NCI-H345 (cell line): ENCODE measurements at places on chromosomes 13 and 19.

DNA sequence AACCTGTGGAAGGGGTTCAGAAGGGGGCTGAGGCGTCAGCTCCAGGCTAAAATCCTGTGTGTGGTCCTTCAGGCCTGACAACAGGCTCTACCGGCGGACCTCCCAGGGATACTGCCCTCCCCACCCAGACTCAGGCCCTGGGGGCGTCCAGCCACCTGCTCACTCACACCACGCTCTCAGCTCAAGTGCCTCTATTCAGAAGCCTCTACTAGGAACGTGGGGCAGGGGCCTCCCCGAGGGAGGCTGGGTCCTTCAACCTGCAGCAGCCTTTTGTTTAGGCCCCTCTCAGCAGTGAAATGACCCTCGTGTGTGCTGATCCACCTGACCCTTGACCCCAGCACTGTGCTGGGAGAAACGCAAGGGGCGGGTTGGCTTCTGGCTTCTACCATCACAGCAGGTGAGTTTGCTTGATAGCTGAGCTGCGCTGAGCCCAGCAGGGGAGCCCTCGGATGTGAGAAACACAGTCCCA, 10.6 kb downstream of the PLPP2 start:
- peak; percentile 83 for DNase-seq

DNA sequence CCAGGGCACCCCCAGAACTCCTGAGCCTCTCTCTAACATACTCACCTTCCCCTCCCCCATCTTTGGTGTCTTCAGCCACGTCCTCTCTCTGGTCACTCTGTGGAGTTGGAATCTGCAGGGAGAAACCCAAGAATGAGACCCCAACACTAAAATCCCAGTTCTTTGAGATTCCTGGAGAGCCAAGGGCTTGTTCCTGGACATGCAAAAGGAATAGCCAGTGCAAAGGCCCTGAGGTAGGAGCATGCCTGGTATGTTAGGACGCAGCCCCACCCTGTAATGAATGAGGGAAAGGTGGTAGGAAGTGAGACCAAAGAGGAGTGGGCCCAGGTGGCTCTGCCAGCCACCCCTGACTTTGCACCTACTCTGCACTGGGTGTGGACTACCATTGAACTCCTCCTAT, 2.4 kb upstream of the LPAR2 start:
- DNase-seq = no peak

GRCh38 chr13:105611424-105611823, 924.0 kb downstream of the EFNB2 start:
- no peak for DNase-seq

DNA sequence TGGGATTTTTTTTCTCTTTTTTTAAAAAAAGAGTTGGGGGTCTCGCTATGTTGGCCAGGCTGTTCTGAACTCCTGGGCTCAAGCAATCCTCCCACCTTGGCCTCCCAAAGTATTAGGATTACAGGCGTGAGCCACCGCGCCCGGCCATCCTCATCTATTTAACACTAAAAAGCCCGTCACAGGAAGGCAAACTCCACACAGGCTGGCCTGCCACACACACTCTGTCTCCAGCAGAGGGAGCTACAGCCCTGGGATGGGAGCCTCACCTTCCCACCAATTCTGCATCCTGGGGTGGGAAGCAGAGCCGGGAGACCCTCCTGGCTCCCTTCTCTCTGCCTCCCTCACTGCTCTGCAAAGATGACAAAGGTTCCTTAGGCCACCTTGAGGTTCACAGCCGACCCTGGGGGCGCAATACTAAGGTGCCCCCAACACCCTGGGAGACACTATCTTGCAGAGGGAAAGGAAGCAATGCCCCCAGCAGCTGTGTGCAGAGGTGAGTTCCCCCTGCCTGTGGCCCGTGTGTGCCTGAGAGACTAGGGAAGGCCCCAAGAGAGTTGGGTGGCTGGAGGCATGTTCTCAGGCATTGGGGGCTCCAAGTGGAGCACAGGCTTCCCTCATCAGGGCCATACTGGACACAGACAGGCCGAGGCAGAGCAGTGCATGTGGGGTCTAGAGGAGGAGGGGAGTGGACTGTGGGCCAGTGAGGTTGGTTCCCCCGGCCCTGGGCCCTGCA, 27.4 kb upstream of the TIMM44 start:
- DNase-seq = peak; percentile 5

DNA sequence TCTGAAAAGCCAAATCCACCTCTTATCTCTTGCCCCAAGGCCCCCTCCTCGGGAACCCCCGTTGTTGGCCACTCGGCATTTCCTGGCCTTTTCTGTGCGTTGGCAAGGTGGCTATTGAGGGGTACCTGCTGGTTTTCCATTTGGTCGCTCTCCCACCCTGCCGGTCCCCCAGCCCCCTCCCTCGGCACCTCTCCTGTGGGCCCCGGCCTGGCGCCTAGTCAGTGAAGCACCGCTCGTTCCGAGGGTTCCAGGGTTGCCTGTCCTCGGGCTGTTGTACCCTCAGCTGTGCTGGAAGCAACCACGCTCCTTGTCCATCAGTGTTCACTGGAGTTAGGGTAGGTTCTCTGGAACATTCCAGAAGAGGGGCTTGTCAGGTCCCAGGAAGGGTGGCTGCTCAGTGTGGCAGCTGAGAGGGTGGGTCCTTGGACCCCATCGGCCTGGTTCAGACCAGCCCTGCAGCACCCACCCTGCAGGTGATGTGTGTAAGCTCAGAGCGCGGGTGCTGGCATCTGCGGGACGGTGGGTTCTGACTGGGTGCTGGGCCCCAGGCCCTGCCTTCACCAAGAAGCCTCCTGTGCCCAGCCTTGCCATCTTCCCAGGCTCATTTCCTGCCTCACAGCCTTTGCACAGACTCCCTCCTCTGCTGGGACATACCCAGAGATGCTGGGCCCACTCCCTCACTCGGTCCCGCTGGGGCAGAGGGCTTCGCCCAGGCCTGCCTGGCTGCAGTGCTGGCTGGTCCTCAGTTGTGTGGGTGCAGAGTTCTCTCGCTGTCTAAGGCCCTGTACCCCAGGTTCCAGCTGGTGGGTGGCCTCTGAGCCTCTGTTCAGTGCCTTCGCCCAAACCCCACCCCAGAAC, 21.3 kb downstream of the NKPD1 start:
- no peak for DNase-seq

- DNase-seq = no peak
These were observed 24.0 kb downstream of the STARD13 start for GRCh38 chr13:33261387-33262061.

GRCh38 chr19:7603919-7604318, 8.3 kb downstream of the CAMSAP3 start:
- DNase-seq = no peak

- DNase-seq = no peak
These were observed 98.8 kb upstream of the SERP2 start for GRCh38 chr13:44274771-44275205.

DNA sequence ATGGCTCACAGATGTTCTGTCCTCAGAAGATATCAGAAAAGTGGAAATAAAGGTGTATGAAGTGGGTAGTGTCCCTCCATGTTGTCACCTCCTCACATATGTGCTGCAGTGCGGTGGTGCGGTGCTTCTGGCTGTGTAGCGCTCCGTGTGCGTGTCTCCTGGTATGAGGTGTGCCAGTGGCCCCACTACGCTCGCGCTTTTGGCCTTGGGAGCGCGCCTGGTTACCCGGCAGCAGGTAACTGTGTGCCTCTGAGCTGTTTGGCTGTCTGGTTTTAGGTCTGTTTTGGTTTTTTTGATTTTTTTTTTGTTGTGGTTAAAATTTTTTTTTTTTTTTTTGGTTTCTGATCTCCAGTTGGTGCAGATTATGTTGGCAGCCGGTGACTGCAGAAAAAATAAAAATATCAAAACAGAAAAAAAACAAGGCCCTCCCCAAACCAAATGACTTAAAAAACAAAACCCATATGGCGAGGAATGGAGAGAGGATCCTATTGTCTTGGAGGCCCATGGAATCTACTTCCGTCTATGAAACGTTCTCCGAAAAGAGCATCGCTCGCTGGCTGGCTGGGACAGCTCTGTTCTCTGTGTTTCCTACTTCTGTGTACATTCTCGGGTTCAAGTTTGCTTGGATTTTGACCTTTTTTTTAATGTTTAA, 7.9 kb downstream of the HNRNPL start:
- no peak for DNase-seq

DNA sequence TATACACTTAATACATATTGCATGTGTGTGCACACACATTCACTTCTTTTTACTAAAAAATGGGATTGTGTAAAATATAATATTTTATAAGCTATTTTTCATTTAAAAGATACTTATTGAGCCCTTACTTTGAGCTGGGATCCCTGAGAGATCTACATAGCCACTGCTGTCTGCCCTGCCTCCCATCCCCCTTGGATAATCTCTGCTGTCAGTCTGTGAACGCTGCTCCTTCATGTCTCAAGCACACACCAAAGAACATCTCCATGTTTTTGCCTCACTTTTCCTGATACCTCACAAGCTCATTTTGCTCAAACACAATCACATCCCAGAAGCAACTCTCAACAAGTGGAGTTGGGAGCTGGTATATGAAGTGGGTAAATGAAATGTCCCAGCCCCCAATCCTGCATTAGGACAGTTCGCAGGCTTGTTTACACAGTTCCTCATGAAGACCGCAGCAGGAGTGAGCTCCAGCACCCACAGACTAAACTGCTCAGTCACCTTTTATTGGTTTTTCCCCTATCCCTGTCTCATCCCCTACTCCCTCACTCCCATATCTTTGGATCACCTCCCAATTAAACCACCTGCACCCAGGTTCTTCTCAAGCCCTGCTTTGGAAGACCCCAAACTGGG, 108.3 kb upstream of the FRY start:
- no peak for DNase-seq

DNA sequence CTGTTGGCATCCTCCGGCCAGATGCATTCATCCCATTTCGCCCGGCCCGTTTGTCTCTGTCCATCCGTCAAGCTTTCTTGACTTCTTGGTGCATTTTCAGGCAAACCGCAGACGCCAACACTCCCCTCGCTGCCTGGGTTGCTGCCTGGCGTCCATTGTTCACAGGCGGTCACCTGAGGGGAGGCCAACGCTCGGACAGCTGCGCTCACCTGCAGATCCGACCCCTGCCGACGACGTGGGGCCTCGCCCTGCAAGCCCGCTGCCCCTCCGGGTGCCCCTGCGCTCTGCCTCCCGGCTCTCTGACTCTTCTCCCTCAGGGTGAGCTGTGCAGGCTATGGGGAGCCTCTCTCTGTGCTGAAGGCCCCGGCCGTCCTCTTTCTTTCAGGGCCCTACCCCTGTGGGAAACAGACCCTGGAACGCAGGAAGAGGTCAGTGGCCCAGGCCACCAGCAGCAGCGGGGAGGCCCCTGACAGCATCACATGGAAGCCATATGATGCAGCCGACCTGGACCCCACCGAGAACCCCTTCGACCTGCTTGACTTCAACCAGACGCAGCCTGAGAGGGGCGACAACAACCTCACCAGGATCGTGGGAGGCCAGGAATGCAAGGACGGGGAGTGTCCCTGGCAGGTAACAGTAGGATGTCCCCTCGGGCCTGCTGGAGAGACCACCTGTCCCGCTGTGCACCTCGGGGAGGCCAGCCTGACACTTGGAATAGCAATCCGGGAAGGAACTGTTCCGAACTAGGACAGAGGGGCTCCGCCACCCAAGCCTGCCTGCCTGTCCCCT, 14.8 kb upstream of the PROZ start:
- no peak for DNase-seq

DNA sequence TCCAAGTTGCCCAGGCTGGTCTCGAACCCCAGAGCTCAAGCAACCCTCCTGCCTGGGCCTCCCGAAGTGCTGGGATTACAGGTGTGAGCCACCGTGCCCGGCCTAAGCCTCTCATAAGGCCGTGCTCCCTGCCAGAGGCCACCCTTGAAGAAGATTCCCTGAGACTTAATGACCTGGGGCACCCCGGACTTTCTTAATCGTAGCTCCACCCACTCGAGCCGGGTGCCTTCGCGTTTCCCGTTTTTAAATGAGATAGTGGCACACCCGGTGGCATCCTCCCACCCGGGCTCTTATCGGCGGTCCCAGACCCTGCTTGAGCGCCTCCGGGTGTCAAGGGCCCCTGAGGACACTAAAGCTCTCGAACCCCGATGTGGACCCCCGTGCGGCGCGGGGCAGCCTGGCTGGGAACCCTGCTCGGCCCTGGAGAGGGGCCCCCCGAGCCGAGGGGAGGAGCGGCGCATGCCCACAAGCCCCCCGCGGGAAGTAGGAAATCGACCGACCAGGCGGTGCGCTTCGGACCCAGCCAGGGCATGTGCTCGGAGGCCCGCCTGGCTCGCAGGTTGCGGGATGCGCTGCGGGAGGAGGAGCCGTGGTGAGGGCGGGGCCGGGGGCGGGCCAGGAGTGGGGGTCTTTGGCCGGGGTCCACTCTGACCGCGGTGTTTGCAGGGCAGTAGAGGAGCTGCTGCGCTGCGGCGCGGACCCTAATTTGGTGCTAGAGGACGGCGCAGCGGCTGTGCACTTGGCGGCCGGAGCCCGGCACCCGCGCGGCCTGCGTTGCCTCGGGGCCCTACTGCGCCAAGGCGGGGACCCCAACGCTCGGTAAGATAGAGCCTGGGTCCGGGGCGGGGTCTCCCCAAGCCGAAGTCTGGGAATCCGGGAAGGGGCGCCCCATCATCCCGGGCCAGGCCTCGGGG, at the start of gene ANKLE1:
ANKLE1 (plus strand) TSS at position 511 of the 914 bp plus-strand sequence; CDS start at position 531, 20 bp downstream.
- no peak for DNase-seq

GRCh38 chr13:38376546-38376945, 26.9 kb downstream of the UFM1 start:
- no peak for DNase-seq

DNA sequence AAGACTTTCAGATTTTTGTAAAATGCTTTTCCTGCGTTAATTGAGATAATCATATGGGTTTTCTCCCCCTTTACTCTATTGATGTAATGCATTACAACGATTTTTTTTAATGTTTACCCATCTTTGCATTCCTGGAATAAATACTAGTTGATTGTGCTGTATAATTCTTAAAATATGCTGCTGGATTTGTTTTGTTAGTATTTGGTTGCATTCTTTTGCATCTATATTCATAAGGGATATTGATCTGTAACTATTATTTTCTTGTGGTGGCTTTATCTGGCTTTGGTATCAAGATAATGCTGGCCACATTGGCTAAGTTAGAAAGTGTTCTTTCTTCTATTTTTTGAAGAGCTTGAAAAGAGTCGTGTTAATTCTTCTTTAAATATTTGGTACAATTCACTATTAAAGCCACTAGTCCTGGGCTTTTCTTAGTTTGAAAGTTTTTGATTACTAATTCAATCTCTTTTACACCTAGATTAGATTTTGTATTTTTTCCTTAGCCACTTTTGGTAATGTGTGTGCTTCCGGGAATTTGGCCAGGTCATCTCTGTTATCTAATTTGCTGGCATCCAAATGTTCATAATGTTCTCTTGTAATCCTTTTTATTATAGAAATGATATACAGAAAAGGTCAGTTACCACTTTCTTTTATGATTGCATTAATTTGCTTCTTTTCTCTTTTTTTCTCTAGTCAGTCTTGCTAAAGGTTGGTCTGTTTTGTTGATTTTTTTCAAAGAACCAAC, 29.8 kb downstream of the KL start:
- no peak for DNase-seq

GRCh38 chr13:25887962-25888655, 163.7 kb downstream of the SHISA2 start:
- DNase-seq = no peak

- DNase-seq = no peak
These were observed 46.5 kb upstream of the TFDP1 start for GRCh38 chr13:113537909-113538688.

GRCh38 chr13:77515785-77516184, 19.7 kb upstream of the SCEL start:
- no peak for DNase-seq

GRCh38 chr13:99498171-99499161, 2.8 kb upstream of the TM9SF2 start:
- DNase-seq = peak; percentile 99
